ENCODE measurements at places on chromosomes 5 and 9.

GRCh38 chr5:40991168-40991980, 79.8 kb downstream of the MROH2B start:
- no peak for DNase-seq

DNA sequence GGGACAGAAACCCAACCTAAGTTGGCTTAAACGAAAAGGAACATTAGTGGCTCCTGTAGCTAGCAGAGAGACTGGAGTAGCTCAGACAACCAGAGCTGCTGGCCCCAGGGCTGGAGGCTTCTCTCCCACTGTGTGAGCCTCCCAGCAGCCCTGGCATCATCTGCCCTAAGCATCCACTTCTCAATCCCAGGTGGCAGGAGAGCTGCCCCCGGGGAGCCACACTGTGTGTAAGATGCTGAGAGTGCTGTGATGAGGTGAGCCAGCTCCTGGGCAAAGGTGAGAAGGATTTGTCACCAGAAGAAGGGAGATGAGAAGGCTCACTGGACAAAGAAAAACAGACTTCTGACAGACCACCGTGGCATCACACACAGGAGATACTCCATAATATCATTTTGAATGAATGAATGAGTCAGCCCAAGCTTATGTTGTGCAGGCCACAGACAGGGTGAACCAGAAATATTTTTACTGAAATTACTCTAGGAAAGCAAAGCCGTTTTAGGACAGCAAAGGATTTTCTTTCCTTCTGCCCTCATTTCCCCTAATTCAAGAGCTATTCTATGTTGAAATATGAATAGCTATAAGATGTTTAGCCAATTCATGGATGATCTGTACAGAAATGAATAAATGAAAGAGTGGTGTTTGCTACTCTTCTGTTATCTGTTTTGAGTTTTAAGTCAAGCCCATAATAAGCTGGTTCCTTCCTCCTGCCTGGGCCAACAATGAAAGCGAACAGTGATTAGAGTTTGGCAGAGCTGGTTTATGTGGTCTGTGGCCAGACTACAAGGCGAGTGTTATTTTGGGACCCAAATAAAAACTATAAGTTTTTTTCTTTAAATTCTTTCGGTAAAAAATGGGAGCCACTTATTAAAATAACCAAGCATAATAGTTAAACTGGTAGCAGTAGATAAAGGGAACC, 57.4 kb upstream of the ECM2 start:
- no peak for DNase-seq

GRCh38 chr5:103646698-103647614, 84.4 kb upstream of the NUDT12 start:
- no peak for DNase-seq

GRCh38 chr9:34507556-34507955, 15.2 kb downstream of the ENHO start:
- DNase-seq, result no peak

DNA sequence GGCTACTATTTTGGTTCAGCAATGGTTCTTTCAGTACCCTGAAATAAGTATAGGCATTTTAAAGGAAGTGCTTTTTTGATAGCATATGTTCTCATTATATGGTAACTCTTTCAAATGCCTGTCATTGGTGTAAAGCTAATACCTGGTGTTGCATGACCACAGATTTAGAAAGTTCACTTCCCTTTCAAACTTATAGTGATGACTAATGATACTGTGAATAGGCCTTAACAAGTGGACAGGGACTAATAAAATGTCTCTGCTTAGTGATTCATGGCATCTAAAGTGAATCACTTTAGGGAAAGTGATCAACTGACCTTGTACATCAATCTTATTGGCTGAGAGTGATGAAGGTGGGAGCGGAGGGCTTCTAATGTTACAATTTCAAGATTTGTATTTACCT, 21.6 kb downstream of the MRPL22 start:
- DNase-seq, result no peak

DNA sequence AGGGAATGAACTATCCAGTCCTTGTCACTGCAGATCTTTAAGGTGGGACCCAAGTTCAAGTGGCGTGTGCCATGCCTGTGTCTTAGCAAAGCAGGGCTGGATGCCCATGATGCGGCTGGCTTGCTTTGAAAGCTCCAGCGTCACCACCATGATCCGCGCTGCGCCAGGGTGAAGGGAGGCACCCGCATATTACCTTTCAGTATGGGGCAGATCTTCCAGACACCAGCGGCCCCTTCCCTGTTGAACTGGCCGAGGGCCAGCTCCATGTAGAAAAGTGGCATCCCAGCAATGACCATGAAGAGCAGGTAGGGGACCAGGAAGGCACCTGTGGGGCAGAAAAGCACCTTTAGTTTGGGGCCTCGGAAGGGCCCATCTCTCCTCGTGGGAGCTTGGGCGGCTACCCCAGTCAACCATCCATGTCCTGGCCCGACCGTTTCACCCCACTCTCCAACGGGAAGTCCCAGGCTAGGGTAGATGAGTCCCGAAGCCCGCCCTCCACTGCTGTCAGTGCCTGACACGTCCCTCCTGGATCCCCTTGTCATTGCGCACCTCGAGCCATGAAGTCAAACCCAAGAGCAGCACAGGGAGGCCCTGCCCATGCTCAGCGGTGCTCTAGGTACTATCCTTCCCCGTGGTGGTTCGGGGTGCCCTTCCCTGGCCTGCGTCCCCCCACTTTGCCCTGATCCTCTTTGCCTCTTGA, 3.9 kb downstream of the SLC6A3 start:
- DNase-seq, result no peak

GRCh38 chr5:145826895-145827674, 8.1 kb downstream of the PRELID2 start:
- DNase-seq, result no peak

- DNase-seq, result no peak
Measured at GRCh38 chr5:50325237-50325832, 115.8 kb downstream of the EMB start.

All from BJ (cell line).